Activated CD8-positive, alpha-beta memory T cell treated with anti-CD3 and anti-CD28 coated beads for 36 hours (primary cell): ENCODE measurements at places on chromosomes 6 and 20. TPM values are rescaled to one million over a fixed set of nuclear protein-coding genes. Genes with fewer than 3 reads are reported as not detected.

The PRDM13 gene
- total RNA-seq, result not detected

The CTCFL gene
- not detected for total RNA-seq

The SEMG1 gene
- not detected for total RNA-seq

The RIPPLY2 gene
- total RNA-seq, result not detected

The RAMACL gene
- 0.59 TPM for total RNA-seq

The CAPN11 gene
- total RNA-seq, result not detected

The CLPSL1 gene
- not detected for total RNA-seq

The SNAP91 gene
- not detected for total RNA-seq

The ZNF133 gene
- 6.2 TPM for total RNA-seq

The GNAS-AS1 gene
- total RNA-seq, result 1.3 TPM

The C6orf15 gene
- total RNA-seq, result not detected

The PLN gene
- not detected for total RNA-seq

The SMAP1 gene
- total RNA-seq, result 23.6 TPM

The TUBB gene
- 1,571 TPM for total RNA-seq

The PDYN gene
- not detected for total RNA-seq

The PRL gene
- not detected for total RNA-seq

The SIRPB1 gene
- total RNA-seq, result 1.2 TPM

The IDH3B gene
- total RNA-seq, result 137 TPM

The DLK2 gene
- 1.2 TPM for total RNA-seq

The TRIM40 gene
- not detected for total RNA-seq

The FOXF2 gene
- not detected for total RNA-seq

The CABLES2 gene
- 8.8 TPM for total RNA-seq

The FAM162B gene
- not detected for total RNA-seq

The RPP40 gene
- total RNA-seq, result 16.6 TPM

The SALL4 gene
- total RNA-seq, result 0.70 TPM

The TRERF1 gene
- total RNA-seq, result 7.5 TPM

The MDN1 gene
- total RNA-seq, result 66.7 TPM

The TRIM31 gene
- total RNA-seq, result not detected

The LPIN3 gene
- total RNA-seq, result 0.74 TPM

The C20orf202 gene
- total RNA-seq, result not detected

The LRRC73 gene
- 0.17 TPM for total RNA-seq

The BMP7 gene
- total RNA-seq, result not detected

The MAPK13 gene
- 70.1 TPM for total RNA-seq

The IER3 gene
- total RNA-seq, result 322 TPM

The SIRPB2 gene
- total RNA-seq, result not detected

The FNDC1 gene
- not detected for total RNA-seq

The LHFPL5 gene
- total RNA-seq, result not detected

The SRF gene
- 52.0 TPM for total RNA-seq

The KCNK5 gene
- total RNA-seq, result 29.8 TPM

The PTCRA gene
- total RNA-seq, result not detected

The SSTR4 gene
- total RNA-seq, result not detected

The RSPO4 gene
- total RNA-seq, result not detected

The C6orf52 gene
- total RNA-seq, result 5.5 TPM

The HLA-DQB1 gene
- 9.5 TPM for total RNA-seq

The TDRD6 gene
- total RNA-seq, result not detected

The EPHA7 gene
- not detected for total RNA-seq

The IRF4 gene
- 659 TPM for total RNA-seq

The SYCP2 gene
- 4.4 TPM for total RNA-seq

The SYS1 gene
- 38.8 TPM for total RNA-seq
